Activated B cell treated with CpG ODN at 0.5 μM for 24 hours (primary cell): ENCODE measurements at places on chromosomes 1 and 21.

- no peak overlapping the region for H3K27ac ChIP-seq
- peaks cover 23% of the 10 kb centered on the region for H3K4me1 ChIP-seq
- no peaks in the 10 kb centered on the region for H3K27me3 ChIP-seq
- peaks cover 3% of the 10 kb centered on the region for H3K36me3 ChIP-seq
Observed at GRCh38 chr1:25863486-25864262, 4.4 kb upstream of the AUNIP start.

DNA sequence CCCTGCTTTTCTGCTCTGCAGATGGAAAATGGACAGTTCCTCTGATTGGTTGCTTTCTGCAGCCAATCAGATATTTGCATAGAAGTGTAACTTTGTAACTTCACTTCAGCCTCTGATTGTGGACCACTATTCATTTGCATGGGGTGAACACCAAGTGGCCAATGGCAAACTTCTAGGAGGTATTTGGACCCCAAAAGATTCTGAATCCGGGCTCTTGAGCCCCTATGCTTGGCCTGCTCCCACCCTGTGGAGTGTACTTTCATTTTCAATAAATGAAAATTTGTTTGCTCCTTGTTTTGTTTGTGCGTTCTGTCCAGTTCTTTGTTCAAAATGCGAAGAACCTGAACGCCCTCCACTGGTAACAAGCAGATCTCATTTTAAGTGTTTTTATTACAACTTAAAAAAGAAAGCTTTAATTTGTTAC lies 6.4 kb upstream of the GSTM4 start:
- no peaks in the 10 kb centered on the region for H3K4me1 ChIP-seq
- H3K36me3 ChIP-seq, result no peaks in the 10 kb centered on the region
- H3K27me3 ChIP-seq, result peaks cover 16% of the 10 kb centered on the region
- no peak overlapping the region for H3K4me3 ChIP-seq
- no peak overlapping the region for H3K27ac ChIP-seq

DNA sequence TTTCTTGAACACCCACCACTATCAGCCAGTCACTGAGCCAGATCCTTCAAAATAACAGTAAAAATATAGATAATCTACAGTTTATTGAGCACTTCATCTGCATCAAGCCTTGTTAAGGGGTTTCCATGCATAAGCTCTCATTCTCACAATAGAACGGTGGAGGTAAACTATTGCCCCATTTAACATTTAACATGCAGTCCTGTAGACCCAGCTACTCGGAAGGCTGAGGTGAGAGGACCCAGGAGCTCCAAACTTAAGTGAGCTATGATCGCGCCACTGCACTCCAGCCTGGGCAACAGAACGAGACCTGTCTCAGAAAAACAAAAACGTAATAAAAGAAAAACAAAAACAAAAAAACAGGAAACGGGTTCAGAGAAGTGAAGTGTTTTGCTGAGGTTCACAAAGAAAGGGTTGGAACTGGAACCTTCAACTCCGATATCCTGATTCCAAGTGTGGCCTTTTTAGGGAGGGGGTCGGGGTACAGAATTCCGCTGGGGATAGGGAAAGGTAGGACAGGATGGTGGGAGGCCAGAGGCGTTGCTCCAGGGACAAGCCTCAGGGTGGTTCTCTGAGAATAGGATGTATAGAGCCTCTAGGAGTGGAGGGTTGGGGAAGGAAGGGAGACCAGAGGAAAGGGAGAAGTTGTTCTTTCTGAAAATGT lies 11.6 kb upstream of the SESN2 start:
- H3K4me1 ChIP-seq, result peaks cover 61% of the 10 kb centered on the region
- no peak for DNase-seq

- H3K4me1 ChIP-seq, result peaks cover 10% of the 10 kb centered on the region
- H3K27ac ChIP-seq, result no peak within 1 kb of the TSS
- H3K36me3 ChIP-seq, result no peaks in the 10 kb centered on the region
Observed at GRCh38 chr1:169427081-169427641, at the start of gene CCDC181. CCDC181 (minus strand) TSS chr1:169427474; CDS start chr1:169424927, 2,547 bp downstream.

DNA sequence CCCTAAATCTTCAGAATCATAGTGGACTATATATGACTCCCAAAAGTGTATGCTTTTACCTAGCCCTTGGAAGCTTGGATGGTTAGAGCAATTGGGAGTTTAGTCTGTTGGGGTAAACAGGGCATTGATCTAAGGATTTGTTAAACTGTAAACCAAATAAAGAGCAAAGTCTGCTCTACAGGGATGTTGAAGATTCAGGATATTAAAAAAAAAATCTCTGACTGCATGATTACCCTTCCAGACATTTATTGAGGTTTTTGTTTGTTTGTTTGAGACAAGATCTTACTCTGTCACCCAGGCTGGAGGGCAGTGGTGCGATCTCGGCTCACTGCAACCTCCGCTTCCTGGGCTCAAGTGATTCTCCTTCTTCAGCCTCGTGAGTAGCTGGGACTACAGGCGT lies 31.6 kb downstream of the PBX1 start:
- H3K4me3 ChIP-seq, result no peak overlapping the region
- H3K27me3 ChIP-seq, result peaks cover 11% of the 10 kb centered on the region
- no peaks in the 10 kb centered on the region for H3K36me3 ChIP-seq
- DNase-seq, result no peak

GRCh38 chr1:10622910-10623685 lies 148.3 kb downstream of the PEX14 start:
- H3K27me3 ChIP-seq, result no peaks in the 10 kb centered on the region
- peaks cover 41% of the 10 kb centered on the region for H3K36me3 ChIP-seq
- no peaks in the 10 kb centered on the region for H3K4me1 ChIP-seq
- no peak for DNase-seq
- H3K27ac ChIP-seq, result no peak overlapping the region
- H3K4me3 ChIP-seq, result no peak overlapping the region

DNA sequence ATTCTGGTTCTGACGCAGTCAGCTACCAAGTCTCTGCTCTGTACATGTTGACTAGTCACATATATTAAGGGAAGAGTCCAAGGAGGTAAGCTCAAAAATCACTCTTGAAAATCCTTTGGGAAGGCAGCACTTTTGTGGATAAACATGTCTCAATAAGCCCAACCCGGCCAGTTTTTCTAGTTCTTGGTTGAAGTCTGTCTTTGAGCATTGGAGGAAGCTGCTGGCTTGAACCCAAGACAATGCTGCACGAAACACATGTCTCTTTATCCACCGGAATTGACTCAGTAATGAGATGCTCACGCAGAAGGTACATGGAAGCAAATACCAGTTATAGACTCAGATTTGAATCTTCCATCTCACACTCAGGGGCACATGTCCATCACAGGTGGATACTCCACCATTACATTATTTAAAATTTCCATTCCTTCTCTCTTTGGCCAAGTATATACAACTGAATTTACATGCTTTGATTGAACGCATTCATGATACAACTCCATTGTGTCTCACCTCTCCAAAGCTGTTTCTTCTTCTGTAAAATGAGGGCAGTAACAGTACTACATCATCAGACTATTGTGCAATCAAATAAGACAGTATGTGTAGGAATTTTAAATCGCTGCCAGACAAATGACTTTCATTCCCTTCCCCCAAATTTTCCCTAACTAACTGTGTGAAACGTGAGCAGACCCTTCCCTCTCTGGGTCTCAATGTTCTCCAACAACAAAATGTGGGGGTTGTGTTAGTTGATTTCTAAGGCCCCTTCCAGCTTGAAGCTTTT lies 9.6 kb upstream of the GUCA2A start:
- H3K27ac ChIP-seq, result no peak overlapping the region
- no peak for DNase-seq
- H3K4me3 ChIP-seq, result no peak overlapping the region
- H3K27me3 ChIP-seq, result no peaks in the 10 kb centered on the region

DNA sequence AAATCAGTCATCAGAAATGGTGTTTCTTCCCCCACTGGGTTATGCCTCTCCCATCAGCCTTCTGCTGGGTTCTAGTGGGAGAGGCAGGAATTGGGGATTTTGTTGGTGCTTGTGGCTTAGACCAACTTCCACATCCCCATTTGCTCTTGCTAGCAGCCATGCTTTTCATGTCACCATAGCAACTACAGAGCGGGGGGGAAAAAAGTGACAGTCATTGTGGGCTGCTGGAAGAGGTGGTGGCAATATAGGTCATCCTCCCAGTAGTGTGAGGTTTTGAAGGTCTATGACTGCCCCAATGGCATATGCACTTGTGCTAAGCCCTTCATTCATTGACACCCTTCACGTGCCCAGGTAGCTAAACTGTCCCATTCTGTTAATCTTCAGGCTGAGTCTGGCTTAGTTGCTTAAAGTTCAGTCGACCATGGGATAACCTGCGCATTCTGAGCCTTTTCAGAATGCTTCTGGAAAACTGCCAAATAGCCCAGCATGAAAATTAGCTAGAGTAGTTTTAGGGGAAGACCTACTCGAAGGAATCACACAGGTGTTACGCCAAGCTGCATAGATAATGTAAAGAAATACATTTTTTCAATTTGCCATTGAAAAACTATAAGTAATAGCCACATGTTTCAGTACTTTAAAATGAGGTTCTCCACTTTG lies 53.7 kb upstream of the ZNF326 start:
- H3K4me3 ChIP-seq, result no peak overlapping the region
- H3K27ac ChIP-seq, result no peak overlapping the region
- H3K36me3 ChIP-seq, result peaks cover 6% of the 10 kb centered on the region
- no peaks in the 10 kb centered on the region for H3K27me3 ChIP-seq
- no peak for DNase-seq

DNA sequence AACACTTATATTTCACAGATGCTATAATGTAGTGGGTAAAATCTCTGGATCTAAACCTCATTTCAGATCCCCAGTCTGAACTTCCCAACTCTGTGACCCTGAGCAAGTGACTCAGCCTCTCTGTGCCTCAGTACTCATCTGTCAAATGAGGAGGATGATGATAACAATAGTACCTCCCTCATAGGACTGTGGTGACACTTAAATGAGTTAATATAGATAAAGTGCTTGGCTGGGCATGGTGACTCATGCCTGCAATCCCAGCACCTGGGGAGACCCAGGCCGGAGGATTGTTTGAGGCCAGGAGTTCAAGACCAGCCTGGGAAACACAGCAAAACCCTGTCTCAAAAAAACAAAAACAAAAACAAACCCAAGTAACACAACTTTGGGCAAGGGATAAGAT lies 4.7 kb upstream of the ECE1 start:
- DNase-seq, result no peak
- peaks cover 34% of the 10 kb centered on the region for H3K36me3 ChIP-seq
- H3K27ac ChIP-seq, result peak overlapping the region; percentile 98
- no peaks in the 10 kb centered on the region for H3K27me3 ChIP-seq
- peak overlapping the region; percentile 90 for H3K4me3 ChIP-seq

DNA sequence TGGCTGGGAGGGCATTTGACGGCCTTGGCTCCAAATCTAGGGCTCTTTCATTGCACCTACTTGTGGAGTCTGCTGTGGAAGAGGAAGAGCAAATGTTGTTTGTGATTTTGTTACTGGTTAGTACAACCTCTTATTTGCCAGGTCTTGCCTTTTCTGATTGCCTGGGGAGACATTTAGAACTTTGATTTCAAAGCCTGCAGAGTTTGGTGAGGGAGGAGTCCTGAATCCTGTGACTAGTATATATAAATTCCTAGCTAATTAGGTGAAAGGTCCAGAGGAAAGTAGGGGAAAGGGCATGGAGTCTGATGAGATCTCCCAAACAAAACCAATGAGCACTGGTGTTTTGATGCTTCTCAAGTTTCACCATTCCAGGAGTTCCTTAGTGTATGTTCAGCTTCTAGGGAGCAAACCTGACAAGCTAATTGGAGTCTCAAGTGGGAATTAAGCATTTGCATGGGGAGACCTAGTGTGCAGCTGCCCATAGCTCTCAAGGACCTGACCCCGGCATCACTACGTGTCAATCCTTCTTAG lies 5.1 kb upstream of the HMGCS2 start:
- no peak overlapping the region for H3K4me3 ChIP-seq
- H3K4me1 ChIP-seq, result no peaks in the 10 kb centered on the region
- no peak for DNase-seq
- no peaks in the 10 kb centered on the region for H3K36me3 ChIP-seq
- no peaks in the 10 kb centered on the region for H3K27me3 ChIP-seq

- H3K27ac ChIP-seq, result no peak overlapping the region
- no peak overlapping the region for H3K4me3 ChIP-seq
- H3K4me1 ChIP-seq, result no peaks in the 10 kb centered on the region
- no peaks in the 10 kb centered on the region for H3K36me3 ChIP-seq
- no peaks in the 10 kb centered on the region for H3K27me3 ChIP-seq
- DNase-seq, result no peak
Observed at GRCh38 chr1:209063767-209064659, 519.5 kb upstream of the CAMK1G start.

DNA sequence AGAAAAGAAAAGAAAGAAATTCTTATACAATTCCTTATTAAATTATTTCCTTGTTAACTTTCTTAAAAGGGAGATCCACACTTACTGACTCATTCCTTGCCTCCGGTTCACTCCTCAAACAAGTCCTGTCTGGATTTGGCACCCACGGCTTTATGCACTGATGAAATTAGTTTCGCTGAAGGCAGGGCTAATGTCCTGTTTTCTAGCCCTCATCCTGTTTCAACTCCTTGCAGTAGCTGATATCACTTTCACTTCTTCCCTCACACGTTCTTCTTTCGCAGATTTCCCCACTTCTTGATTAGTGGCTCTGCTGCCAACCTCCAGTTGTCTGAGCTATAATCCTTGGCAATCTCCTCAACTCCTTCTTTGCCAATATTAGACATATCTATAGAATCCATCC lies 215.2 kb downstream of the URB2 start:
- peak overlapping the region; percentile 64 for H3K27ac ChIP-seq
- H3K27me3 ChIP-seq, result peaks cover 11% of the 10 kb centered on the region
- DNase-seq, result no peak

DNA sequence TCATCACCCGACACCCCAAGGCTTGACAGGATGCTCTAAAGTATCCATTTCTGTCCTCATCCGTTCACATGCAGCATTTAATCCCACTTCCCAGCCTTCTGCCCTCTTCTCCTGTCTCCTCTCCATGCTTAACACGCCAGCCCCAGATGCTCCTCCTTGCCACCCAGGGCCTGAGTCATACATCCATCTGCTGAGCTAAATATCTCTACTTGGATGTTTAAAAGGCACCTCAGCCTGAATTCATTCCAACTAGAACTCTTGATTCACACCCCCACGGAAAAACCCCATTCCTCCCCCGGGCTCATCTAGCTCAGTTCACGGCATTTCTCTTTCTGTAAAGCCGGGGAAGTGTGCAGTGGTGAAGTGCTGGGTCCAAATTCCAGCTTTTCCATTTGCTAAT lies 27.7 kb downstream of the TEX35 start:
- peaks cover 31% of the 10 kb centered on the region for H3K4me1 ChIP-seq
- H3K36me3 ChIP-seq, result peaks cover 23% of the 10 kb centered on the region
- no peak for DNase-seq
- no peak overlapping the region for H3K4me3 ChIP-seq
- H3K27ac ChIP-seq, result no peak overlapping the region

DNA sequence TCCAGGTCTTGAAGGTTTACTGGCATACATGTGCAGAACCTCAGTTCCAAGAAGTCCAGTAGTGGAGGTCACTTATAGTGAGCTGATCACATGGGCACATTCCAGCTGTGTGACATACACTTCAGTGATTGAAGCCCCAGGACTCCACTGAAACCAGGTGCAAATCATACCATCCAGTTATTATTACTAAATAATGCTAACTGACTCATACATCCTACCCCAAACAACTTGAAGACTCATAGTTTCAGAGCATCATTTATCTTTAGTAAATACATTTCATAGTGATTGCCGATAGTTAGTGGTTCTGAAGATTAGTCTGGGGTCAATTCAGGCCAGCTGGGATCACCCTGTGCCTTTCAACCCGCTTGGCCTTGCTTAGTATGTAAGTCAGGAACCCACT lies 137.9 kb upstream of the UBE2U start:
- H3K4me1 ChIP-seq, result no peaks in the 10 kb centered on the region
- H3K27me3 ChIP-seq, result peaks cover 2% of the 10 kb centered on the region
- no peak overlapping the region for H3K4me3 ChIP-seq
- H3K27ac ChIP-seq, result no peak overlapping the region
- H3K36me3 ChIP-seq, result no peaks in the 10 kb centered on the region
